Activated CD4-positive, alpha-beta T cell treated with anti-CD3 and anti-CD28 coated beads for 1 hour (primary cell): ENCODE measurements at places on chromosomes 4 and X.

- no peak for DNase-seq
These were observed 172.8 kb downstream of the TEX13C start for GRCh38 chrX:125492439-125492838.

- no peak for DNase-seq
These were observed 29.6 kb upstream of the KCNE5 start for GRCh38 chrX:109654516-109655109.

- DNase-seq, result no peak
These were observed 92.2 kb downstream of the PALLD start for GRCh38 chr4:168588916-168589531.

GRCh38 chrX:34063616-34064015, 68.5 kb downstream of the FAM47A start:
- DNase-seq, result no peak

DNA sequence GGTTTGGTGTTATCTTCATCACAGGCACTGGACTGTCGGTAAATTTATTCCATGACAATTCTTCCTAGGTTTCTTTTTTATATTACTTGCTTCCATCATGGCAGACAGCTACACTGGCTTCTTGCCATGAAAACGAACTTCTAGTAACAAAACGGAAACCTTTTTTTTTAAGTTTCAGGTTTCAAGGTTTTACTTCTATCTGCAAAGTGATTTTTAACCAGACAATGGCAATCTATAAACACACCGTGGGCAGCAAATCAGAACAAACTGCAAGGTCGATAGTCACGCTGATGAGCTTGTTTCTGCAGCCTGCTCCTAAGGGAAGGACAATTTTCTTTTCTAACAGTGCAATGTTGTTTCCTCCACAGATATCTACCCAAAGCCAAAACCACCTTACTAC, 29.9 kb downstream of the XG start:
- DNase-seq, result no peak

- DNase-seq, result no peak
These were observed 109.9 kb upstream of the PTPN13 start for GRCh38 chr4:86484241-86484640.

DNA sequence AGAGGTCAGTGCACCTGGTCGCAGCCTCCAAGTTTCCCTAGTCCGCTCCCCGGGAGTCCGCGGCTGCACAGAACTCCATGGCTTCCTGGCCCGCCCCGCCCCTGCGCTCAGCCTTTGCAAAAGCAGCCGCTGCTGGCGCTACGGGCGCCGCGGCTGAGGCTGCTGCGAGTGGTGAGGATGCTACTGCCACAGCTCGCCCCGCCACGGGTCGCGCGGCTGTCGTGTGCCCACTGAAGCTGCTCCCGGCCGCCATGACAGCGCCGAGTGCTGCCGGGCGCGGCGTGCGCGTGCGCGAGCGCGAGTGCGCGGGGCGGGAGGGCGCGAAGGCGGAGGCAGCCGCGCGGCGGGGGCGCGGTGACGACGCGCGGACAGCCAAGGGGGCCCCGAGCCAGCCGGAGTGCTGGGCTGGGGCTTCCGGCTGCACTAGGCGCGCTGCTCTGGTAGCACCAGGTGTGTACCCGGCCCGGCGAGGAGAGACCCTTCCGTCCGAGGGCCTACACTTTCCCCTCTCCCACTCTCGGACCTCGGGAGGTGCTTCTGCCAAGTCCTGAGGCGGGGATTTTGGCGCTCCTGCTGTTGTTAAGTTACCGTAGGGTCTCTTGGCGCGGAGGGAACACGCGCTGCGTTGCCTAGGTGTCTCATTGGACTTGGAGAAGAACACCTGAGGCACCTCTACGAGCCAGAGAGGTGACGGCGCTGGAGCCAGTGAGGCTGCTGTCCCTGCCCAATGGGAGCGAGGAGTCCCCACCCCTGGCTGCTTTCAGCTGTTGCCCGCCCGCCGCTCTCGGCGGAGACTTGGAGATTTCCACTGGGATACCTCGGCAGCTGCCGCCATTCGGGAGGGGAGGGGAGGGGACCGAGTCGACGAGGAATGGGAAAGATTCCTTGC, 619 bp upstream of the LRBA start:
- DNase-seq, result peak; percentile 73

DNA sequence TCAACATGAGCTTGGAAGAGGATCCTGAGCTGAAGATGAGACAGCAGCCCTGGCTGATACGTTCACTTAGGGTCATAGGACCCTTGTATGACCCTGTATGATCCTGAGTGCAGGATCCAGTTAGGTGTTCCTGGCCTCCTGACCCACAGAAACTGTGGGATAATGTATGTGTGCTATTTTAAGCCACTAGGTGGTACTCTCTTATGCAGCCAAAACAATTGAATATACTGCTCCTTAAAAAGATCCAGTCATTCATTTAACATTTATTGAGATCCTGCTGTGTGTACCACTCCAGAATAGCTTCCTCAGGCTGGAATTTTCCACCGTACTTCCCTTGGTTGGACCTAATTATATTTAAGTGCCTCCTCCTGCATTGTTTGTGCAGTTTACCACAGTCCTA, 167.1 kb downstream of the AMELX start:
- no peak for DNase-seq

DNA sequence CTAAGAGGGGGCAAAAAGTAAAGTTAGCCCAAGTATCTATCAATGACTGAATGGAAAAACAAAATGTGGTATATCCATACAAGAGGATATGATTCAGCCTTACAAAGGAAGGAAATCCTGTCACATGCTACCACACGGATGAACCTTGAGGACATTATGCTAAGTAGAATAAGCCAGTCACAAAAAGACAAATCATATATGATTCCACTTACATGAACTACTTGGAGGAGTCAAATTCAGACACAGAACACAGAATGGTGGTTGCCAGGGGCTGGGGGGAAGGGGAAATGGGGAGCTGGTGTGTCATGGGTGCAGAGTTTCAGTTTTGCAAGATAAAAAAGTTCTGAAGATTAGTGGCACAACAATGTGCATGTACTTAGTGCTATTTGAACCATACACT, 101.8 kb downstream of the SH3KBP1 start:
- DNase-seq, result no peak

GRCh38 chr4:108662629-108663028, 12.2 kb downstream of the OSTC start:
- DNase-seq, result no peak

DNA sequence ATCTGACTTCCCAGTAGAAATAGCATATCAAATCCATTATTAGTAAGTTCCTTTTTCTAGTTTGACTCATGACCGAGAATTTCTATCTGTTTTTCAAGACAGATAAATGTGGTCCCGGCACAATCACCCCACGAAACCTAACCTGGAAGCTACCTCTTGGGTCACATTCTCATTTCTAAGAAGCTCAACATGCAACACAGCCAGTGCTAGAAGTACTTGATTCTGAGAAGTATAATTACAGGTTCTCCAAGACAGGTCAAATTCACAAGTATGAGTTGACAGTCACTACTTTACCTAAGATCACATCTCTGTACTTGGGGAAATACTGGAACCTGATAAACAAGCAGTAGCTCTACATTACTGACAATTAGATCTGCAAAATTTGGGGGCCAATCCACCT, 54.0 kb upstream of the PLAC1 start:
- DNase-seq, result no peak

DNA sequence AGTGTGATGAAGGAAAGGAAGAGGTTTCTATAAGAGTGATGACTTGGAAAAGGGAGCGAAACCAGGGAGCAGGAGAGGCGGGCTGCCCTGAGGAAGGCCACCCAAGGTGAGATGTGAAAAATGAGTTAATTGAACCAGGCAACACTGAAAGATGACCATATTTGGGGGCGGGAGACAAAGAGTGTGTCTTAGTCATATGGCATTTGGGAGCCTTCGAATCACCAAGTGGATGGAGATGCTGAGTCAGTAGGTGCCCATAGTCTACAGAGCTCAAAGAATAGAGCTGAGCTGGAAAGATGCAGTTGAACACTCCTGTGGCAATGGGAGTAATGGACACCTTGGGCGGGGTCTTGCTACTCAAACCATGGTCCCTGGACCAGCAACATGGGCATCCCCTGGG, 8.3 kb upstream of the TLR8 start:
- DNase-seq, result no peak

DNA sequence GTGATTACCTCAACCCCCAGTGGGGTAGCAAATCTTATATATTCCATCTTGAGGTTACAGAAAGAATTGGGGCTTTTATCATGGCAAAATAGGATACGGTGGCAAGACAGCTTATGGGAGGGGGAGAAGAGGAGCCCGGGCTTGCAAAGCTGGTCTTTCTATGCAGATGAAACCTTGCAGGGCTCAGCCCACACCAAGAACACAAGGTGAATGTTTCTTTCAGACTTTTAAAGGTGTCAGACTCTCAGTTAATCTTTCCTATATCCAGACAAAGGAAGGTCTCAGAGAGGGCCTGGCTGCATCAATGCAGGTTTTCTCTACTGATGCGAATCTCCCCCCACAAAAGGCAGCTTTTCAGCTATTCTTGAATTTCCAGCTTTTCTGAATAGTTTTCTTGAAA, 59.9 kb upstream of the WDR17 start:
- DNase-seq, result no peak

DNA sequence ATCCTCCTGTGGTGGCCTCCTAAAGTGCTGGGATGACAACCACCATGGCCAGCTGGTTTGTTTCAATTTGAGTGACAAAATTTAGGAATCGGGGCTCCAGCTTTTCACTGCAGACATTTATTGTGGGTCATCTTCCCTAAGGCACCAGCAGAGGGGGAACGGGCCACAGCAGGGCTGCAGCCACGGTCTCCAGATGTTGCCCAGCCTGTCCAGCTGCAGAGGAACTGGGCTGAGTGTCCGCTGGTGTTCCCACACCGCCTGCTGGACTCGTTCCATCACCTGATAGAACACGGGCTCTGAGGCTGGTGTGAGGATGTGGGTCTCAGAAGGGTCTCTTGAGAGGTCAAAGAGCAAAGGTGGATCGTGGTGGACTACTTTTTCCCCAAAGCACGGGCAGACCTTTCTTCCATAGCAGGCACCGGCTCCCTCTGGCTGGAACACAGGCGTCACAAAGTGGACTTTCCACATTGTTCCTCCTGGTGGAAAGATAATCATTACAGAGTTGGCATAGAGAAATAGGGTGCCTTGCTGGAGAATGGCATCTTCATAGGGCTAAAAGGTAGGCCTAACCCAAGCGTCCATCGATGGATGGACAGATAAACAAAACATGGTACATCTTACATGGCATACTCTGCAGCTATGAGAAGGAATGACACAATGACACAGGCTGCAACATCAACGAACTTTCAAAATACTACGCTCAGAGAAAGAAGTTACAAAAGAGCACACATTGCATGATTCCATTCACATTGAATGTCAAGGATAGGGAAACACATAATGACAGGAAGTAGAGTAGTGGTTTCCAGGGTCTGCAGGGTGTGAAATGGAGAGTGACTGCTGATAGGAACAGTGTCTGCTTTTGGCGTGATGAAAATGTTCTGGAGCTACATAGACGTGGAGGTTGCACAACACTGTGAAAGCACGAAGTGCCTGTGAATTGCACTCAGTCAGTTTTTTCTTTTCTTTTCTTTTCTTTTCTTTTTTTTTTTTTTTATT, 5.9 kb upstream of the ARSD start:
- no peak for DNase-seq

DNA sequence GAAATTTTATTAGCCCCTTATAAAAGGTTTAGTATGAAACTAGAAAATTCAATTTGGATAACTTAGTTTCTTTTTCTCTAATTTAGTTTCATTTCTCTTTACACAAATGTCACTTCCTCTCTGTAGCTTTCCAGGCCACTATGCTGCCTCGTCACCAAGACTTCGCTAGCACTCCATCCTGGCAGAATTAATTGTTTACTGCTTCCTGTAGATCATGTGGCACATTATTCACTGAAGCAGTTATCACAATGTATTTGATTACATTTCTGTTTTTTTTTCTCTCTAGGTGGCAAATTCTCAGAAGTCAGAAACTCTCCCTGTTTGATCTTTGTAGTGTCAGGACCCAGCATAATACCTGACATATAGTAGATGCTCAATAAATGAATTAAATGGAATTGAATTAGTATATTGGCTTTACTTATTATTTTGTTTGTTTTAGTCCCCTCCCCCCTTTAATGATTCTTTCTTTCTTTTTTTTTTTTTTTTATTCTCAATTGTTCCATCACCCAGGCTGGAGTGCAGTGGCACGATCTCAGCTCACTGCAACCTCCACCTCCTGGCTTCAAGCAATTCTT, 9.3 kb upstream of the SAT1 start:
- peak; percentile 35 for DNase-seq

DNA sequence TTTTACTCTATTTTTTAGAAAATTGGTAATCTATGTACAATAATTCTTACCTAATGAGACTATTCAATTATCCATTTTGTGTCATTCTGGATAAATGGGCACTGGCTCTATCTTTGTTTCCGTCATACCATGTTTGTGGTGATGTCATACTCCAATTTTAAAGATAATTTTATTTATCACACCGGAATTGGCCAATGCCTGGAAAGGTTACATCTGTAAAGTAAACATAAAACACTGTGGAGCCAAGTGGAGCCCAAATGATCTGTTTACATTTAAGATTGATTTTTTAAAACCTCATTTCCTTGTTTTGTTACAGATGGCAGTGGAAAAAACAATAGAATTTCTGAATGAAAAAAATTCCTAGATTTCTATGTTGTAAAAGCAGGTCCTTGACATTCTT, 120.2 kb upstream of the GPRIN3 start:
- DNase-seq, result no peak

DNA sequence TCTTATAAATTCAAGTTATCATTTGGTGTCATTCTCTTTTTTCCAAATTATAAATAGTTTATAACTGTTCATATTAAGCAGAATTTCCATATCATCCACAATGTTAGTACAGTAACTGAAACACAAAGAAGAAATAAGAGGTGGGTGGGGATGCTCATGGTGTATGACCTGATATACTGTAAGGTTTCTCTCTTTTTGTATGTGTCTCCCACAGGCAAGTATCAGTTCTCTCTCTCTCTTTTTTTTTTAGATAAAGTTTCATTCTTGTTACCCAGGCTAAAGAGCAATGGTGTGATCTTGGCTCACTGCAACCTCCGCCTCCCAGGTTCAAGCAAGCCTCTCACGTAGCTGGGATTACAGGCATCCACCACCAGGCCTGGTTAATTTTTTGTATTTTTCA, 43.7 kb upstream of the UGT2A3 start:
- no peak for DNase-seq

GRCh38 chr4:102632241-102633065, 128.3 kb downstream of the MANBA start:
- DNase-seq, result no peak

- DNase-seq, result no peak
These were observed 29.6 kb downstream of the TLR10 start for GRCh38 chr4:38752941-38753806.

DNA sequence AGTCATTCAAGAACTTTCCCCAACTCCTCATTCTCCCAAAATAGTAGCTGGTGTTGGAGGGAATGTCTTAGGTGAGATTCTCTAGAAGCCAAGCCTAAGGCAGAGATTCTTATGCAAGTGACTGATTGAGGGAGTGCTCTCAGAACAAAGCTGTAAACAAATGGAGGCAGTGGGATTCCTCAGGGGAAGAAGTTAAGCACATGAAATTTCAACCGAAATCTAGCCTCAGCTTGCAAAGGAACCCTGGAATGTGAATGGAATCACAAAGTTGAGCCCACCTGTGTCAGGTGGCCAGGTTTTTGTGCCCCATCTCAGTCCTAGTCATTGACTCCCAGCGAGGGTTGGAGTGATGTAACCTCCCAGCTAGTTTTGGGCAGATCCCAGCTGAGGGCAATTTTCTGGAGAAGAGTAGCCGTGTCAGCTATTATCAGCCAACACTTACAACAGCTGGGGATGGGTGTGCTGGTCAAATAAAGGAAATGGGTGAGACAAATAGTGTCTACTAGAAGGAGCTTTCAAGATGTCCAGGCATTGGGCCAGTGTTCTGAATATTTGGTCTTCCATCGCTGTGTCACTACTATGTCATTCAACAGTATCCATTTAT, 29.7 kb upstream of the FGF2 start:
- no peak for DNase-seq

- DNase-seq, result no peak
These were observed 204.9 kb downstream of the MID1 start for GRCh38 chrX:10415306-10416001.
